ENCODE measurements at places on chromosomes 7 and 10.

DNA sequence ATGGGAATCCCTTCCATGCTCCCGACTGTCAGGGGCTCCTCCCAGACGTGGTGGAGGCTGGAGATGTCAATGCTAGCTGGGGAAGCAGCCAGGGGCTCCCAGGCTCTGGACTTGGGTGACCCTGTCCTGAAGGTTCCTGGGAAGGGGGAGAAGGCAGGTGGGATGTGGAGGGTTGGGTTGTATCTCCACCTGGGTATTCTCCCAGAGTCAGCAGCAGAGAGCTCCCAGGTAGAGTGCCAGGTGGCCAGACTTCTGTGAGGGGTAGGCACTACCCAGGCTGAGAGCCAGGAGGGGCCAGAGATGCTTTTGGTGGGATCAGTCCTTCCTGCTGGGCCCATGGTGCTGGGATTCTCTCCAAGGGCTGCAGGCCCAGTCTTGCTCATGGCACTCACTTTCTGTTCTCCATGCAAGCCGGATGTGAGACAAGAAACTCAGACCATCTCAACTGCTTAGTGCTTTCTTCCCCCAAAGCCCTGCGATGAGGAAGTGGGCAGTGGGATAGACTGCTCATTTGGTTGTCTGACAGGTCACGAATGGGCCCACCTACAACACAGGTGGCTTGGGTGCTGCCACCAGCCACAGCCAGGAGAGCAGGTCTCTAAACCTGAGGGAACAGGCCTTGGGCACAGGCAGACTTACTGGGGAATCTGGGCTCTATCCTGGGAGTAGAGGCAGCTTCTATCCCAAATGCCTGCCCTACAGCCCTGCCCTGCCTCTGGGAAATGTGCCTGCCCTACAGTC is 52.5 kb upstream of the CAMK2B start:
- DNase-seq = no peak

GRCh38 chr7:108014747-108015682 is 12.1 kb upstream of the LAMB1 start:
- DNase-seq = no peak

- DNase-seq = no peak
Observed at GRCh38 chr7:19026888-19027287, 90.5 kb downstream of the TWIST1 start.

- DNase-seq = no peak
Observed at GRCh38 chr7:68216051-68216450, 1219.4 kb downstream of the TYW1 start.

DNA sequence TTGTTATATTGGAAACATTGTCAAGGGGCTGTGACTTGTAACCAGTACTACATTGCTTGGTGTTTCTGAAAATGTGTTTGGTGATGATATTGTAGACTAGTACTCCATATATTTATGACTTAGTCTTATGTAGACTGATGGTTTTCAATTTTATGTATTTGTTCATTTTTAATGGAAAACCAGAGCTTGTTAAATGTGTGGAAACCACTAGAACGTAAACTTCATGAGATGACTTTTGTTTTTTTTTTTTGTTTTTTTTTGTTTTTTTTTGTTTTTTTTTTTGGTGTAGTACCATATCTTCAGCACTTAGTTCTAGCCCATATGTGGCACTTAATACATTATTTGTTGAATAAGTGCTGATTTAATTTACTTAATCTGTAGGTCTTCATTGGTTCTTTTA is 518.6 kb downstream of the AUTS2 start:
- no peak for DNase-seq

DNA sequence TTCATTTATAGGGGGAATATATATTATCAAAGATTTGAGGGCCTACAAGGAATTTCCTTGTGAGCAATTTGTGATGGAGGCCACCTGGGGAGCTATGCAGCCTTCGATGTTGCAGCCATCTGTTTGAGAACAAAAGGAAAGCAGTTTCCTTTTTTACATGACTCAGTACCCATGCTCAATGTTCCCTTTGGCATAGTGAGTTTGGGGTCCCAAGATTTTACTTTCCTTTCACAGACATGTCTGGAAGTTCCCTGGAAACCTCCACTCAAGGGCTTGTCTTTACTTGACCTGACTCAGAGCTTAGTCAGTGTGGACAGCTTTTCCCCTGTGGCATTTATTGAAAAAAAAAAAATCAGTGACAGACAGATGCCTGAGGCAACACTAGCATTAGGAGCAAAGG is 73.5 kb upstream of the VIPR2 start:
- DNase-seq = no peak

GRCh38 chr7:5526100-5526905 is 102.7 kb upstream of the TNRC18 start:
- DNase-seq = peak; percentile 70

Data from activated effector memory CD4-positive, alpha-beta T cell treated with anti-CD3 and anti-CD28 coated beads, Interleukin-2, amount 50 U/mL, for 16 hours (primary cell).